NCI-H524 (cell line): ENCODE measurements at places on chromosomes 3 and 15.

DNA sequence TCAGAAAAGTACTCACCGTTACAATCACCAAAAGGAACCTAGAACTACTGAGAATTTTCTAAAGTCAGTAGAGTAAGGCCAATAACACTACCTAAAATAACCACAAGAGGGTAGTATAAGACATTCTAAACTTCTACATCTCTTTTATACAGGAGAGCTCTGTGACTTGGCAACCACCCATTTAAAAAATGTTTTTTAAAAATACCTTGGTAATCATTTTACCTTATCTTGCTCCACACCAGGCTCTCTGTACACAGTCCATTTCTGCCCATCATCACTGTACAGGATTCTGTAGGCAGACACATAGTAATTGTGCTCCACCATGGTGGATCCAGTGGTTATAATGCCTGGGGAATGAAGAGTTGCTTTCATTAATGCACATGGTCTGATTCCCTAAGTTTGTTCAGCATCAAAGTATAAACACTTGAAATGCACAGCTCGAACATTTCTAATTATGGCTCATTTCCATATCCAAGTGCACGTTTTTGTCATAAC is 54.5 kb downstream of the ST3GAL6 start:
- DNase-seq = peak; percentile 61

- no peak for DNase-seq
These were observed 290.9 kb downstream of the LSAMP start for GRCh38 chr3:116154389-116154788.

DNA sequence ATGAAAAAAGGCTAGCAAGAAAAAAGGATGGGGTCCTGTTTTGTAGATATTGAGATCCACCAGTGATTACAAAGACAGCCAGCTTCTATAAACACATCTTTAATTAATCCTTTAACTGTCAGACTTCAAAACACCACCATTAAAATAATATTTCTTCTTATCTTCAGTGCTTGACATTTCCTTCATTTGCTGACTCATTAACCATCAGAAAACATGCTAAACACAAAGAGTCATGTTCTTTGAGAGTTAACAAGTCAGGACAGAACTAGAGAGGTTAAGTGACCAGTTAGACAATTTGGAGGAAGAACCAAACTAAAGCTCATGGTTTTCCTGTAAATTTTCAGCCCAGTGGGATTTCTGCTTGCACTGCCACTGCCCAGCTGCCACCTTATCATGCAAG is 111.4 kb downstream of the MEIS2 start:
- DNase-seq = no peak

DNA sequence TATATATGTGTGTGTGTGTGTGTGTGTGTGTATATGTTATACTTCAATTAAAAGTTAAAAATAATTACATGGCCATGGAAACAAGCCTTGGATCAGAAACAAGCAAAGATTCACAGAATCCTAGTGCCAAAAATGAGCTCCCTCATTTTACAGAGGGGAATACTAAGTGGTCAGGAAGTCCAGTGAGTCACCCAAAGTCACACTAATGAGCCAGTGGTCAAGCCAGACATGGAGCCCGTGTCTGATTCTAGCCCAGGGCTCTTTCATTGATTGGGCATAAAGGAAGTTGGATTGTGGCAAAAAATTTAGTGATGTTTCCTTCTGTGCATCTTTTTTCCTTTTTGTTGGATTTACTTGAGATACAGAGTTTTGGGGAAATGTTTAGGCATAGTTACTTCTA is 152.5 kb upstream of the NPHP3 start:
- DNase-seq = no peak

- DNase-seq = no peak
These were observed 31.5 kb upstream of the XXYLT1 start for GRCh38 chr3:195302431-195302830.

DNA sequence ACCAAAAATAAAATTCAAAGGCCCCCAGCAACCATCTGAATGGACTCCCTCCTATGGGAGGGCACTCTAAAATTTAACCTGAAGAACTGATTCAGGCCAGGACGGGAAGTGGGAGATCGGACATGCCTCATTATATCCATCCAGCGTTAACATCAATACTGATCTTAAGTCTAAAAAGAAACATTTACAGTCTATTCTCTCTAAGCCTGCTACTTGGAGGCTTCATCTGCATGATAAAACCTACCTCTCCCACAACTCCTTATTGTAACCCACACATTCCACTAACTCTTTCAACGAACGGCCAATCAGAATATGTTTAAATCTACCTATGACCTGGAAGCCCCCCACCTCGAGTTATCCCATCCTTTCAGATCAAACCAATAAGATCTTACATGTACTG is 68.4 kb downstream of the HERC1 start:
- DNase-seq = no peak

GRCh38 chr3:30623351-30623750 is 16.9 kb downstream of the TGFBR2 start:
- no peak for DNase-seq

GRCh38 chr3:178826435-178827123 is 245.0 kb downstream of the ZMAT3 start:
- peak; percentile 49 for DNase-seq

GRCh38 chr3:15181963-15182362 is 24.1 kb upstream of the CAPN7 start:
- DNase-seq = no peak

DNA sequence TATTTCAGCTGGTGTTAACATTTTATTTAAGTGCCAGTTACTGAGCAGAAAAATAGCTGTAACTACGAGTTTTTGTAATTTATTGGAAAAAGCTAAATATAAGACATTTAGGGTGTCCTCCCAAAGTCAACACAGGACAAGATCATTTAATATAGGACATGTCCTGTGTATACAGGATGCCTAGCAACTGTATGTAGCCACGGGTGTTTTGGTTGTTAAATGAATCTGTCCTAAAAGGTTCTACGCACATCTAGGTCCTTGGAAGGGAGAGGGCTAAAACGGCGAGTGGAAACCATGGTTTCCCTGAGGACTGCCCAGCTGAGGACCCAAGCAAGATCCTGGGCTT is 565 bp upstream of the ZNF621 start:
- no peak for DNase-seq

DNA sequence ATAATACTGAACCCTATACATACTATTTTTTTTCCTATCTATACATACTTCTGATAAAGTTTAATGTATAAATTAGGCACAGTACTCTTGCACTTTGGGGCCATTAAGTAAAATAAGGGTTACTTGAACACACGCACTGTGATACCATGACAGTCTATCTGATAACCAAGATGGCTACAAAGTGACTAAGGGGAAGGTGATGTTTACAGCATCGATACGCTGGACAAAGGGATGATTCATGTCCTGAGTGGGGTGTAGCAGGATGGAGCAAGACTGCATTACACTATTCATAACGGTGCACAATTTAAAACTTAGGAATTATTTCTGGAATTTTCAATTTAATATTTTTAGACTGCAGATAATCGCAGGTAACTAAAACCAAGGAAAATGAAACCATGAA is 30.0 kb upstream of the SLC2A2 start:
- DNase-seq = no peak

DNA sequence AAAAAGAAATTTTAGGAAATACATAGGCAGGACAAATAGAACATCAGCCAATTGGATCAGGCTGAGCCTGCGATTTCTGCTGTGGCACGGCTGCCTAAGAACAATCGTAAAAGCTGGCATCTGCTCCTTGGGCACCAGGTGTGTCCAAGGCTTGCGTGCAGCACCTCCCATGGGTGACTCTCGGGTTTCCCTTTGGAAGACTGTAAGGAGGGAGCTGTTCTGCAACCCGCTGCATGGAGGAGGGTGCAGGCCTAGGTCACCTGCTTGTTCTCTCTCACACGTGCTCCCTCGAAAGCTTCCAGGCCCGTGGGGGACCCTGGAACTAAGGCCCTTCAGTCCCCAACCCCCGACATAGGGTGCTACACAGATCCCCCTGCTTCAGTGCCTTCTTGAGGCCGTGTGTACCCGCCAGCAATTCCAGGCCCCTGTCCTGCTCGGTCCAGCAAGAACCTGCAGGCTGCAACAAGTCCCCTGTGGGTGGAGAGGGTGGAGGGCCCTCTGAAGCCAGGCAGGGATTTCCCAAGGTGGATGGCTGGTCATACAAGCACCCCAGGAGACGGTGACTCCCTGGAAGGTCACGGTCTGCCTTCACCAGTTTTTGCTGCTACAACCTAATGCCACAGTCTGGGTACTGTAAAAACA is 3.4 kb downstream of the GP9 start:
- peak; percentile 38 for DNase-seq

- peak; percentile 49 for DNase-seq
These were observed 48.7 kb upstream of the RYK start for GRCh38 chr3:134299185-134299887.
